HFF-Myc (cell line): ENCODE measurements at places on chromosomes 5 and 9.
A peak's percentile ranks its signal among the peaks of the same experiment; 100 is the strongest.

DNA sequence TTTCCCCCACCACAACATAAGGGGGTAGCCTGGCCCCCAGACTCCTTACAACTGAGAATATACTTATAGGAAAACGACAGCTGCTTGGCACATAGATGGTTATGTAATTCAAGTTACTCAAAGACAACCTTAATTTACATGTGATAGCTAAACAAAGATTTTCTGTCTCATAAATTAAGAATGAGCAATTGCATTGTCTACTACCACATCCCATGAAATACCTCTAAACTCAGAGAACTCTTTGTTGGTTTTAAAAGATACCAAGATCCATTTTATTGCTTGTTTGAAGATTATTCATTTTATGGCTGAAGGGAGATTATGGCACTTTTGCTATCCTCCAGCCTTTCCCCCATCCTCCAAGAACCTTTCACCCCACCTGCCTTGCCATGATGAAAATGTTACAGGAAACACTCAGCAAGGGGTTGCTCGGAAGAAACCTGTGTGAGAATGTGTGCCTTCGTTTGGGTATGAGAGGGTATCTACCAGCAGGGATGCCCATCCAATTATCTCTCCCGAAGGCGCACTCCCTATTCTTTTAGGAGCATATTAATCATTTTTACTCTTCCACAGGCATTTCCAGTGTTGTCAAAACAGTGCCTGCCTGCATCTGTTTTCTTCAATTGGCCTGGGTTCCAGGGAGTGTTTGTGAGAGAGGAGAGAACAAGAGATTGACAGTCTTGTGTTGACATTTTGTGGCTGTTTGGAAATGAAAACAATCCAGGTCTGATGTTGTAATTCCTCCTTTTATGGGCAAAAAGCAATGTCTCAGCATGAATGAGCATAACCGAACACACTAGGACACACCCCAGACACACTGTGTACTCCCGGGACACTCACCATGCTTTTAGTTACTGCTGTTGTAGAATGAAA lies 208.0 kb upstream of the ANKRD55 start:
- DNase-seq = no peak

GRCh38 chr9:116589392-116590354 lies 97.4 kb upstream of the TRIM32 start:
- DNase-seq = peak; percentile 70

GRCh38 chr5:18114151-18114757 lies 480.0 kb downstream of the TAF11L14 start:
- no peak for DNase-seq

- DNase-seq = peak; percentile 92
Measured at GRCh38 chr9:128635266-128636023, 21.2 kb downstream of the DYNC2I2 start.

DNA sequence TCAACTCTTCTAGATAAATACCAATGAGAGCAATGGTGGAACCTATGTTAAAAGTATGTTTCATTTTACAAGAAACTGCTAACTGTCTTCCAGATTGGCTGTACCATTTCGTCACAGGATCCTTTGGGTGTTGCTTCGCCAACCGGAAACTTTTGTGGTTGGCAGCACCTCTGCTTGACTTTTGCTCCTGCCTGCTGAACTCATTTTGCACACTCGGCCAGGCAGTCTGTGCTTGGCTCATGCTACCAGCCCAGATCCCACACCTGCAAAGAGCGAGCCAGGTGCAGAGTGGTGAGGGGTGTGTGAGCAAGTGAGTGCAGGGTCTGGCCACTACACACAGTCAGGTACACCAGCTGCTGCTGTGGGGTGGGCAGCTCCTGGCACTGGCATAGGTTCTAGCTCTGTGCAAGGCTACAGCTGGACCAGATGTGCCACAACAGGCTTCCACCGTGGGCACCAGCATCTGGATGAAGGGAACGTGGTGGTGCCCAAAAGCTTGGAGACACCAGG lies 422.3 kb downstream of the PRR16 start:
- DNase-seq = no peak

DNA sequence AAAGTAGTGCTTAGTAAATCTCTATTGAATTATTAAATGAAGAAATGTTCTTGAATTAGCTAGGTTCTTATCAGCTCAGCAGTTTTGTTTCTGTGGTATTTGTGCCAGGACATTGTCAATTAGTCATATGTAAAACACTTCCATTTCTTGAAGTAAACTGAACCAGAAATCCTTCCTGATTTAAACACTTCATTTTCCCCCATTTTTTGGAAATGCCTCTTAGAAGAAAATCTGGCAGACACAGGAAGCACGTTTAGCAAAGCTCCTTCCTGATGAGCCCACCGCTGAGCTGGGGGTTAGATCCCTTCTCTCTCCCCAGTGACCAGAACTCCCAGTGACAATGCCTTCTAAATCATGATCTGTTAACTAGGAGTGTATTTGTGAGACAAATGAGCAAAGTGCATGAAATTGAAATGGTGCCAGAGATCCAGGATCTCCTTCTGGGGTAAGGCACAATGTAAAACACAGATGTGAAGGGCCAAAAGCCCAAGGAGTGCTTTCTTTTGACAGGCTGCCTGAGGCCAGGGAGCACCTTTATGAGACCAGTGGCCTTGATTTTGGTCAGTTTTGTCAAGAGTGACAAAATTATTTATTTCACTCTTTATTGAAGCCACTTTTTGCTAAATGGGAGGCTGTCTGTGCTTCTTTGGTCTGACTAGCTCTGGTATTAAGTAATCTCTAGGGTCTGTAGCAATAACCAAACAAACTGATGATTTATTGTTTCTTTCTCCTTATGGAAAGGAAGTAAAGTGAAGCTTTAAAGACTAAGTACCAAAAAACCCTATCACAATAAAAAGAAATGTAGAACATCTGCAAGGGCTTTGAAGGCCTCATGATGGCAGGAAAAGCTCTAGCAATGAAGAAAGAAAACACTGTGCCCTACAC lies 25.5 kb upstream of the RUSC2 start:
- no peak for DNase-seq

- DNase-seq = no peak
Measured at GRCh38 chr5:87103616-87104287, 163.9 kb upstream of the RASA1 start.

DNA sequence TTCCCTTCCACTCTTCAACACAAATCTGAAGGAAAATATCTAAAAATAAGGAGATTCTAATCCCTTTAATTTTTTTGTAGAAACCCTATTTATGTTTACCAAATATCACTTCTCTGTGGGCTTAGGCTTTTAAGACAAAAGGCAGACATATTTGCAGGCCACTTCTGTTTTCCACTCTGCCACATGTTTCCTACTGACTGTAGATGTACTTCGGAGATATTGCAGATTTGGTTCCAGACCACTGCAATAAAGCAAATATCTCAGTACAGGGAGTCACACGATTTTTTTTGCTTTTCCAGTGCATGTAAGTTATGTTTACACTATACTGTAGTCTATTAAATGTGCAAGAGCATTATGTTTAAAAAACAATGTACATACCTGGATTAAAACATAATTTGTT lies 219.0 kb downstream of the SREK1 start:
- DNase-seq = no peak

DNA sequence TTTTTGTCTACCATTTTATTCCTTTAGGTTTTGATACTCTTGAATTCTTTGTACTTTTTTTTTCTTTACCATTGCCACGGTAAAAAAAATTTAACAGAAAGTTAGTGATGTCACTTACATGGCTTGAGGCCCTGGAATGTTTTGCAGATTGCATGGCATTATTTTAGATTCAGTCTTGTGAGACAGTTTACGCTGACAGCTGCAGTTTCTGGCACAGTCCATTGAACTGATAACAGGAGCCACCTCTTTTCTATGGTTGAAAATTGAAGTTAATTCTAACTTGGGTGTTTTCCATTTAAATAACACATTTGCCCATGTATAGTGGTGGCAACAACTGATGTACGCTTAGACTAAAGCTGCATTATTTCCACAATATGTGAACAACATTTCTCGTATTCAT lies 1028.5 kb downstream of the CDH18 start:
- DNase-seq = no peak

DNA sequence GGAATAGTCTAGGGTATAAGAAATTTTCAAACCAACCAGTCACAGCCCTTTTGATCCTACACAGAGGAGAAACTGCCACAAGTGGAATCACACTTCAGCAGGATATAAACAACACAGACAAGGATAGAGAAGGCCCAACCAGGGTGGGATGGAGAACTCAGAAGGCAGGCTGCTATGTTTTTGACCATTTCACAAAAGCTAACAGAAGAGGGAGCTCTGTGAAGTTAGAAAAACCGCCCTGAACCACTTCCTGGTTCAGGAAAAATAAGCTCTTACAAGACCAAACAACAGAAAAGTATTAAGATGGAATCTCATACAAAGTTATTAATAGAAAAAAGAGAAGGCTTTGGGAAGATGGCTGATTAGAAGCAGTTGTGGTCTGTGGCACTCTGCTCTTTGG lies 960 bp upstream of the IFNB1 start:
- DNase-seq = no peak

- DNase-seq = no peak
Measured at GRCh38 chr5:174327896-174328295, 282.4 kb downstream of the NSG2 start.

GRCh38 chr9:17882688-17883594 lies 304.1 kb downstream of the SH3GL2 start:
- no peak for DNase-seq

- DNase-seq = peak; percentile 70
Measured at GRCh38 chr5:61450493-61451279, 118.6 kb downstream of the ZSWIM6 start.

DNA sequence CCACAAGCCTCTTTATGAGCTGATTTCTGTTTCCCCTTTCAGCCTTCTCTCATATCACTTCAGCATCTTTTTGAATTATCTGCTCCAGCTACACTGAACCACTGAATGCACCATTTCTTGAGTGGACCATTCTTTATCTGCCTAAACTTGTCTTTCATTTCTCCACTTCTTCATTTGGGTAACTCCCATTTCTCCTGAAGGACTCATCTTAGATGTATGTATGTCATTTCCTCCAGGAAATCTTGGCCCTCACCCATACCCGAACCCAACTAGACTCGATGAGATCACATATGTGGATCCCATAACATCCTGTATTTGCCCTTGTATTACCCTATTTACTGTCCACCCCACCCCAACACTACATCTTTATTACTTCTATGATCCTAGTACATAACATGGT lies 249.8 kb downstream of the KIF4B start:
- no peak for DNase-seq

DNA sequence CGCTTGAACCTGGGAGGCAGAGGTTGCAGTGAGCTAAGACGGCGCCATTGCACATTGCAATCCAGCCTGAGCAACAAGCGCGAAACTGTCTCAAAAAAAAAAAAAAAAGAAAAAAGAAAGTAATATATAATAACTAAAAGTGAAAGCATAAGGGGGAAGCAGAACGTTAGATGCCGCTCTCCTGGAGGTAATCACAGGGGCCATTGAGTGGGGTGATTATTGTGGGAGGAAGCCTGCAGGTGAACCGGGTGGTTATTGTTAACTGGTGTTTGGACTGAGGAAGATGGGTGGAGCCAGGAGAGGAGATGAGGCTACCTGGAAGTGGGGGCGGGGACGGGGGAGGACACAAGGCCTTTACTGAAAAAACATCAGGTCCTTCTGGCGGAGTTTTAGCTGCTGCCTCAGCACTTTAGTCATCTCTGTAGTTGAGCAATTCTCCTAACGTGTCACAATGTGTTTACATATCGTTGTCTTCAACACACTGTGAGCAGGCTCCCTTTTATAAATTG lies 5.3 kb upstream of the TJP2 start:
- DNase-seq = no peak

- no peak for DNase-seq
Measured at GRCh38 chr5:97181856-97182545, 1.0 kb downstream of the RIOK2 start.
